ENCODE measurements at places on chromosomes 6 and 20.

DNA sequence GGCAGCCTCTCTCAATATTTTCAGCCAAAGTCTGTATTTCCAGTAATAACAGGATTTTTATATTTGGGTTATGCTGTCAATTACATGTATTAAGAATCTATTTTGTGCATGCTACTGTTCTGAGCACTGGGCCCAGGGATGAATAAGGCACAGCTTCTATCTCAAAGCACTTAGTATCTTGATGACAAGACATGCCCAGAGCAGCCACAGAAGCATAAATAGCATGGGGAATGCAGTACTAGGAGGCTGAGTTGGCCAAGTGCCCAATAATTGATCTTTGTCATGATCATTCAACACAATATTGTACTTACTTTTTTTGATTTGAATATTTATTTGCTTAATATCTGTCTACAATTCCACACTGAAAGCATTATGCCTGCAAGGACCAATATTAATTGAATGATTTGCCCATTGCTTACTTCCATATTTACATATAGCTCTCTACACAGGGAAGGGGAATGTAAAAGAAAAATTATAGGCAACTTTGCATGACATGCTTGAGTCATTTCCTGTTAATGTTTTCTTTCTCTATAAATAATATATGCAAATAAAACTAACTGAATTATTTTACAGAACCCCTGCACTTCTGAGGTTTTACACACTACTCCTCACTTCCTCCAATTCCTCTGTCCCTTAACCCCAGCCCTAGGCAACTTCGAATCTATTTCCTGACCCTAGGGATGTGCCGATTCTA is 298.9 kb upstream of the BMP2 start:
- no peak for DNase-seq

- DNase-seq = no peak
Observed at GRCh38 chr20:51569815-51570738, 27.6 kb upstream of the NFATC2 start.

GRCh38 chr6:136158387-136158821 is 91.7 kb downstream of the MTFR2 start:
- DNase-seq = no peak

DNA sequence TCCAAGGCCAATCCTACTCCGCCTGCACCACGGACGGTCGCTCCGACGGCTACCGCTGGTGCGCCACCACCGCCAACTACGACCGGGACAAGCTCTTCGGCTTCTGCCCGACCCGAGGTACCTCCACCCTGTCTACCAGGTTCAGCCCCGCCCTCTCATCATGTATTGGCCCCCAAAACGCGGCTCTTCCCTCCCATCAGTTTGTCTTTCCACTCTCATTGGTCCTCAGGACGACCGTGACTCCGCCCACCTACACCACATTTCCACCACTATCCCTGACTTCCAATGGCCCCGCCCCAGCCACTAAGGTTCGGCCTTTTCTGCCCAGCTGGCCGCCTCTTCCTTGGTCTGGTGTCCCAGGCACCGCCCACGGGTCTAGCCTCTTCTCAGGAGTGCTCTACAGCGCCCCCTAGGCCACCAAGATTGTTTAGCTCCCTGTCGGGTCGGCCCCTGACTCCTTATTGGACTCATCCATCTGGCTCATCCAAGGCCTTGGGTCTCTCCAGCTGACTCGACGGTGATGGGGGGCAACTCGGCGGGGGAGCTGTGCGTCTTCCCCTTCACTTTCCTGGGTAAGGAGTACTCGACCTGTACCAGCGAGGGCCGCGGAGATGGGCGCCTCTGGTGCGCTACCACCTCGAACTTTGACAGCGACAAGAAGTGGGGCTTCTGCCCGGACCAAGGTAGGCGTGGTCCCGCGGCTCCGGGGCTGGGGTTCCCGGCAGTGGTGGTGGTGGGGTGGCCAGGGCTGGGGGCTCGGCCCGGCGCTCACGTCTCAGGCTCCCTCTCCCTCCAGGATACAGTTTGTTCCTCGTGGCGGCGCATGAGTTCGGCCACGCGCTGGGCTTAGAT is 3.1 kb downstream of the MMP9 start:
- DNase-seq = no peak

GRCh38 chr6:104183816-104184435 is 675.8 kb downstream of the HACE1 start:
- peak; percentile 6 for DNase-seq

GRCh38 chr6:35471836-35472345 is 3.7 kb downstream of the RPL10A start:
- no peak for DNase-seq

GRCh38 chr6:33707771-33708170 is 3.7 kb downstream of the UQCC2 start:
- no peak for DNase-seq

- DNase-seq = no peak
Observed at GRCh38 chr6:26754212-26754611, 94.7 kb upstream of the ZNF322 start.

- no peak for DNase-seq
Observed at GRCh38 chr20:825710-826421, 7.6 kb upstream of the FAM110A start.

- DNase-seq = no peak
Observed at GRCh38 chr6:17808609-17809008, 101.9 kb upstream of the NUP153 start.

All from skeletal muscle cell (primary cell).